Aorta (tissue), 5 donors: ENCODE measurements at places on chromosomes 6 and 20. TPM values are rescaled to one million over a fixed set of nuclear protein-coding genes. Genes with fewer than 3 reads are reported as not detected.

DNA sequence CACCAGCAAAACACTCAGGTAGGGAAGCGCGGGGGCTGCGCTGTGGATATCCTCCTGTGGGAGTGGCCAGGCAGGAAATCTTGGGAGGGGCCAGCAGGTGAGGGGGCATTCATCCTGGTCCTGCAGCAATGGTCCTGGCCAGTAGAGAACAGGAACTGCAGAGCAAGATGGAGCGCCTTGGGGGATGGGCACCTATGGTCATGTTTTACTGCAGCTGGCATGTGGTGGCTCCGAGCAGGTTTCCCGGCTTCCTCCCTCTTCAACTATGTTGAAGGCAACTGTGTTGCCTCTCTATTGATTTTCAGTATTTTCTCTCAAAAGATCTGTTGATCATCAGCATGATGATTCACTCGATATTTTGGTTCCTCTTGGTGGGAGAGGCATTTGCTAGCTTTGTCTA, 70.9 kb downstream of the SNAP91 start:
- no peaks in the 10 kb centered on the region for H3K4me1 ChIP-seq
- no peaks in the 10 kb centered on the region for H3K27me3 ChIP-seq
- DNase-seq: no peak

- no peaks in the 10 kb centered on the region for H3K27me3 ChIP-seq
- H3K36me3 ChIP-seq: no peaks in the 10 kb centered on the region
These were observed 354.1 kb upstream of the MAP3K7 start for GRCh38 chr6:90940812-90941481.

E2F1 gene
- 1.4 TPM for total RNA-seq

ARFGEF3 gene
- 2.5 TPM for total RNA-seq
